Natural killer cell (primary cell): ENCODE measurements at places on chromosomes 6 and 20. TPM values are rescaled to one million over a fixed set of nuclear protein-coding genes. Genes with fewer than 3 reads are reported as not detected.

ARG1 gene
- total RNA-seq, result not detected

ZSCAN23 gene
- not detected for total RNA-seq

NKX2-2 gene
- total RNA-seq, result not detected

ZFP57 gene
- 2.9 TPM for total RNA-seq

C20orf96 gene
- total RNA-seq, result 4.3 TPM

TMEM217 gene
- 0.75 TPM for total RNA-seq

HMGN3 gene
- 58.2 TPM for total RNA-seq

SLC24A3 gene
- 5.5 TPM for total RNA-seq

PARD6B gene
- total RNA-seq, result 1.5 TPM

ARFGEF3 gene
- 0.09 TPM for total RNA-seq

ZKSCAN4 gene
- total RNA-seq, result 1.6 TPM

VNN1 gene
- total RNA-seq, result 1.1 TPM

SIRPB1 gene
- 5.3 TPM for total RNA-seq

OPN5 gene
- not detected for total RNA-seq

ADGB gene
- total RNA-seq, result not detected

FAM209B gene
- 2.0 TPM for total RNA-seq

OR12D1 gene
- total RNA-seq, result not detected

JPH2 gene
- not detected for total RNA-seq

TPBG gene
- total RNA-seq, result 0.11 TPM

NRSN1 gene
- not detected for total RNA-seq

DDO gene
- total RNA-seq, result not detected

PHACTR1 gene
- 19.0 TPM for total RNA-seq

COL11A2 gene
- total RNA-seq, result 2.0 TPM

BPIFB1 gene
- not detected for total RNA-seq

VGLL2 gene
- not detected for total RNA-seq

FOXF2 gene
- not detected for total RNA-seq
